ENCODE measurements at places on chromosomes 5 and 9.
A peak's percentile ranks its signal among the peaks of the same experiment; 100 is the strongest.

- DNase-seq, result no peak
Measured at GRCh38 chr9:79616013-79616412, 44.2 kb downstream of the TLE4 start.

GRCh38 chr5:10761933-10762775 is 1.1 kb upstream of the DAP start:
- DNase-seq, result no peak

DNA sequence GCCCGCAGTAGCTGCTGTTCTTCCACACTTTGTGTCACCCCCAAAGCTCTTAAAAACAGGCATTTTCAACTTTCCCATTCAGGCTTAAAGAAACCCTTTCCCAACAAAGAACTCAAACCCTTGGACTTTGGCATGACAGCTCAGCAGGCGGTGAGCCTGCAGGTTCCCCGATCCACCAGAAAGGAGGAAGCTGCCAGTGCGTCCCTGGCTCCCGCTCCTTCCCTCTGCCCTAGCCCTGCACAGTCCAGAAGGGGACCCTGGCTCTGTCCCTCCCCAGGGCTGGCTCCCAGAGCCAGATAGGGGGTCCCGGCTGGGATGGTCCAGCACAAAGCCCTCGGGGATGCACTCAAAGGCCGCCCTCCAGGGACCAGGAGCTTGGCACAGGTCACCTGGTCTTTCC is 9.6 kb downstream of the SLC9A3 start:
- DNase-seq, result no peak

GRCh38 chr5:132423438-132423898 is 54.0 kb downstream of the SLC22A5 start:
- DNase-seq, result no peak

- no peak for DNase-seq
Measured at GRCh38 chr5:53029608-53030007, 40.5 kb downstream of the ITGA2 start.

DNA sequence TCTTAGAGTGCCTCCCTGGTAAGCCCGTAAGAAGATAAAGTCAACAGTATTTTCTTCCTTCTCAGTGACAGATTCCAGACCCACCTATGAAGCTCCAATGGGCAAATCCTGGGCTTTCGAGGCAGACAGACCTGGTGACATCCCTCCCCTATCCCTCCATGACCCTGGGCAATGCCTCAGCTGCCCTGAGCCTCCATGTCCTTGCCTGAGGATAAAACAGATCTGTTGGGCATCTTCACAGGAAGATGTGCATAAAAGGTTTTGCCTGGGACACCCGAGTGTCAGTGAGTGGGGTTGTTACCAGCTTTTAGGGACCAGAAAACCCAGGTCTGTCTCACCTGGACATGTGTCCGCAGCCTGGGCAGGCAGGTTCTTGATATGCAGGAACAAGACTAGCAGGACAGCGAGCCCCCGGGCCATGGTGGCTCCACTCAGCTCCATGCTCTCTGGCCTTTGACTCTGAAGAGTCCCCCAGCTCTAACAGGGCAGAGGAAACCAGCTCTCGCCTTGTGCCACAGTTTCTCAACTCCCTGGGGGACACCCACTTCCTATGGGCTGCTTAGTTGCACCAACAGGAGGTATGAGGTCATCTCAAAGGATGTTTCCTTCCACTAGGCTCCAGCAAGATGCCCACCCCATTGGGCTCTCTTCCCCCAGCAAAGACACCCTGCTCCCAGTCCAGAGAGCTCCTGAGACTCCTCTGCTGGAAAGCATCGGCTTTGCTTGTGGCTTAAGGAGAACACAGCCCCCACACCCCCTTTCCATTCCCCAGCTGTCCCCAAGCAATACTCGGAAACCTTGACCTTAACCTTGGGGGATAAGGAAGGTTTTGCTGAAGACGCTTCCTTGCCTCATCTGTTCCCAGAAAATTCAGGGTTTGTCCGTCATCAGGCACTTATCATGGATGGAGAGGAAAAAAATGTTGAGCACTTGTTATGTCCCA is at the start of gene FCN1:
FCN1 (minus strand) TSS at position 482 of the 943 bp plus-strand sequence; CDS start at position 441, 41 bp downstream.
- no peak for DNase-seq

DNA sequence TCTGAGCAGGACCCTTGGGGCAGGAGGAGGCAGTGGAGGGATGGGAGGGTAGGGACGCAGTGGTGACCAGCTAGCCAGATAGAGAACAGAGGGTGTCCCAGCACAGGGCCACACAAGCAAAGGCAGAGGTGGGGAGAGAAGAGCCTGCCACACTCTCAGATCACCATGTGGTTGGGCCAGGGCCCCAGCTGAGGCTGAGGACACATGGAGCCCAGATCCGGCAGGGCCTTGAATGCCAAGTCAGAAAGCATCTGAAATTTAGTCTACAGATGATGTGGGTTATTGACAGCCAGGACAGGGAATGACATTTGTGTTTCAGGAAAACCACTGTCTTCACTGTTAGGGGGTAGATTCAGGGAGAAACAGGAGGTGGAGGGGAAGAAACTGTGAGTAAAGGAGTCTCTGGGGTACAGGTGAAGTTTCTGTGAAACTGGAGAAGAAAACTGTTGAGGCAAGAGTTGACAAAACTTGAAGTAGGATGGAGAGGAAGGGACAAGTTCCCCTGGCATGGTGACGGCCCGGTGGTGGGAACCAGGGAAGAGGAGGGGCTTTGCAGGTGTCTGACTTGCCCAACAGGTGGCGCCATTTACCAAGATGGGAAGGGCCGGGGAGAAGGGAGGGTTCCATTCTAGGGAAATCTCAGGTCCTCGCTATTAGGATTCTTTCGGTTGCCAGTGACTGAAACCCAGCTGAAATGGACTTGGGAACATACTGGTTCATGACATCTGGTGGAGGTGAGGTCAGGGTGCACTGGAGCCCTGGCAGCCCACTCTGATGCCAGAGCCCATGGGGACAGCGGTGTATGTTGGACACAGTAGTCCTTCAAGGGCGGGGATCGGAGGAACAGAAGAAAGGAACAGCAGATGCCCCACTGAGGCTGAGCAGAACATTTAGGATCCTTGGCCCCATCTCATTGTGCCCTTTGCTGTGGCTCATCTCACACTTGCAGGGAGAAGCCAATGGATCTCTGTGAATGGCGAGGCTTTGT is 100.1 kb downstream of the KCNIP1 start:
- no peak for DNase-seq

- DNase-seq, result no peak
Measured at GRCh38 chr9:134161647-134162046, 2.7 kb downstream of the RNU6ATAC start.

DNA sequence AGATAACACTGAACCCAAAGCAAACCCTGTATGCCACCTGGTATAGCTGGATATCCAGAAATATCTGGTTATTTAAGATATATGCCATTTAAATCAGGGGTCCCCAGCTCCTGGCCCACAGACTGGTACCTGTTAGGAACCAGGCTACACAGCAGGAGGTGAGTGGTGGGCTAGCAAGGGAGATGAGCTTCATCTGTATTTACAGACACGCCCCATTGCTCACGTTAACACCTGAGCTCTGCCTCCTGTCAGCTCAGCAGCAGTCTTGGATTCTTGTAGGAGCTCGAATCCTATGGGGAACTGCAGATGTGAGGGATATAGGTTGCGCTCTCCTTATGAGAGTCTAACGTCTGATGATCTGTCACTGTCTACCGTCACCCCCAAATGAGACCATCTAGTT is 646.6 kb downstream of the TLE4 start:
- no peak for DNase-seq

DNA sequence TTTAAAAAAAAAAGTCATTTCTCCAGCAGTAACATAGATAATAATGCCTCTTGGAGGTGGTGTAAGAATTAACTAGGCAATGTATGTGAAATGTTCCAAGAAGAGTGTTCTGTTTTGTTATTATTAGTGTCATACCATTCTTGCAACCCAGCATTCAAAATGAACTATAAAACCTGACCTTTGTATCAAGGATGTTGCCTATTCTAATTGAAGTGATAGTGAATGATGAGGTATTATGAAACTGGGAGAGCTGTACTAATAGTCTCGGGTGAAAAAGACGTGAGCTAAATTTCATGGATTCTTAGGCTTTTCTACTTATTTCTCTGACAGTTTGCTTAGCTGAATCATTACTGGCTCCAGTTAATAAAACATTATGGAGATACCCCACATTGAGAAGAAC is 224.6 kb downstream of the CD180 start:
- DNase-seq, result no peak

DNA sequence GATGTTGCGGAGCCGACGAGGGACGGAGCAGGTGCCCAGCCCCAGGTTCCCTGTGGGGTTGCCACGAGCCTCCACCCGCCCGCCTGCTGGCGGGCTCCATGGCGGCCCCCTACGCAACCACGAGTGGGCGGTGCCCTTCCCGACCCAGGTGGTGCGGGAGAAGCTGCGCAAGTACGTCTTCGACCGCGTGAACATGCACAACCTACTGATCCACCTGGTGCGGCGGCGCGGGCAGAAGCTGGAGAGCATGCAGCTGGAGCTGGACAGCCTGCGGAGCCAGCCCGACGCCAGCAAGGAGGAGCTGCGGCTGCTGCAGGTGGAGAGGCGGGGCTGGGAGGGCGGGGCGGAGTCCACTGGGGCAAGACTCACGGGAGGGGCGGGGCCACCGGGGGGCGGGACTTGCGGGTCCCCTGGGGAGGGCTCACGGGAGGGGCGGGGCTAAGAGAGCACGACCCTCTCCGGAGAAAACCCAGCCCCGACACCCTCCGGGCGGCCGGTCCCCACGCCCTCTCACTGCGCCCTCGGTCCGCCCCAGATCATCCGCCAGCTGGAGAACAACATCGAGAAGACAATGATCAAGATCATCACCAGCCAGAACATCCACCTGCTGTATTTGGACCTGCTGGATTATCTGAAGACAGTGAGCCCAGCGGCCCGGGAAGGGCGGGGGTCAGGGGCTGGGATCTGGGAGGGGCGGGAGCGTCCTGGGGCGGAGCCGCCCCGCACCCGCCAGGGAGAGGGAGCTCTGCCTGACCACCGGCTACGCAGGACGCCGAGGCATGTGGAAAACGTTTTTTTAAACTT is 3.9 kb downstream of the CCDC183 start:
- peak; percentile 89 for DNase-seq

DNA sequence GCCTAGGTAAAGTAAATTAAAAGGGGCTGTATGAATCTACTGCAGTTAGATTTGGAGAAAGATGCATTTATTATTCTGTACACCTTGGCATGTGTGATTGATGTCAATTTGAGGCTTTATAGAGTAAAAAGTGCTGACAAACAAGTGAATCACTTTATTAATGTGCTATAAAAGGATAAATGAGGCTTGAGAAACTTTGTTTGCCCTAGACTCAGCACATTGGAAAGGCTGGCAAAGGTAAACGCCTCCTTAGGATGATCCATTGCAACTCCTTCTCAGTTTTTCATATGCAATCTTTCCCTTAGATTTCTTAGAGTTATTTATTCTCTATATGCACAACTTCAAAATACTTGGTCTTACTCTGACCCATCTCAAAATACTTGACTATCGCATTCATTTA is 369.0 kb downstream of the HINT1 start:
- DNase-seq, result no peak

- no peak for DNase-seq
Measured at GRCh38 chr9:121622387-121623203, 28.8 kb upstream of the DAB2IP start.

- DNase-seq, result peak; percentile 26
Measured at GRCh38 chr5:131382407-131383395, 118.8 kb downstream of the CDC42SE2 start.

DNA sequence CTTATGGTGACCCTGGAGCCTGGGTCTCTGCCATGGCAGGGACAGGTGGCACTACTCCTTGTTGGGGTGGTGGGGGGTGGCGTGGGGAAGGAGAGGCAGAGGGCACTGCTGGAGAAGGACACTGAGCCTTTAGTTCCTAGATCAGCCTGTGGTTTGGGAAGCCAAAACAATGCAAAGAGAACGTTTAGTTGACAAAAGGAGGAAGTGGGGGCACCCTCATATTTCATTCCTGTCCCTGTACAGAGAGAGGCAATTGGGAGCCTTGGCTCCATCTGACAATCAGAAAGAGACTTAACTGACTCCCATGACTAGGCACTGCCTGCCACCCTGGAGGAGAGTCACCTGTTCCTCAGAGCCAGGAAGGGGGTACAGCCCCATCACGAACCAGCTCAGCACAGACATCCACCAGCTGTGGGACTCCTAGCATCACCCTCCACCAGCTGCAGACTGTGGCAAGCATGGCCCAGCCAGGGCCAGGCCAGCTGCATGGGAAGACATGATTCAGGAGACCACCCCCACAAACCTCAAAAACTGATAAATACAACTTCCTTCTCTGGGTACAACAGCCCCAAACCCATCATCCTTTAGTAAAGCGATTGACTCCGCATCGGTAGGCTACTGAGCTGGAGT is 257.5 kb downstream of the HSPA4 start:
- DNase-seq, result no peak

- no peak for DNase-seq
Measured at GRCh38 chr5:134594336-134594735, 38.3 kb downstream of the SAR1B start.

- DNase-seq, result no peak
Measured at GRCh38 chr5:74017112-74017511, 391.1 kb downstream of the ARHGEF28 start.

DNA sequence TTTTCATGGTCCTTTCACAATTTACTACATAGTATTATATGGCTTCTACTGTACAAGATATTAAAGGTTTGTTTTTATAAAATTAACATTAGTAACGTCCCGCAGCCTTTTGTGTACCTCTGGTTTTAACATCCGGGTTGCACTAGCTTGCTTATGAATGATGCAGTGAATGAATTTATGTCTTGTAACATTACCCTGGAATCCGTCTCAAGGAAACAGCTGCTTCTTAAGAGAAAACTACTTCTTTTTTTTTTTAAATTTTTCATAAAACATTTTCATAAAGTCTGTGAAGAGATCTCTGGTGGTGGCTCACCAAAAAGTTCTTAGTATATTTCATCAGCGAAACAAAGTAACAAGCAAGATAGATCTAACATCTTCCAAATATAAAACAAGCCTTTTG is 23.6 kb downstream of the MARCHF3 start:
- DNase-seq, result no peak

GRCh38 chr5:97627272-97627671 is 444.2 kb upstream of the RIOK2 start:
- DNase-seq, result no peak

DNA sequence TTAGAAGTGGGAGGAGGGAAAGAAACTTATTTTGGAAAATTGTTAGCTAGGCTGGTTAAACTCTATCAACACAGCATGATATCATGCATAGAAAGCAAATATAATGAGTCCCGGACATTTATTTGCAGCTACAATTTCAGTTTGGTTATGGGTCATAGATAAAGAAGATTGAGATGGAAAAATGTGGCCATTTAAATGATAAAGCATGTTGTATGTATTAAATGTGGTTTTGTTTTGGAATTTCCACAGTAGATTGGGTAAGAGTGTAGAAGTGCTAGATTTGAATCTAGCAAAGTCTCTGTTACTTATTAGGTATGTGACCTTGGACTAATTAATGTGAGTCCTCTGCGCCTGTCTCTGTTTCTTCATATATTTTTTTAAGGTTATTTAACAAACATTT is 217.4 kb downstream of the KDM4C start:
- DNase-seq, result no peak

DNA sequence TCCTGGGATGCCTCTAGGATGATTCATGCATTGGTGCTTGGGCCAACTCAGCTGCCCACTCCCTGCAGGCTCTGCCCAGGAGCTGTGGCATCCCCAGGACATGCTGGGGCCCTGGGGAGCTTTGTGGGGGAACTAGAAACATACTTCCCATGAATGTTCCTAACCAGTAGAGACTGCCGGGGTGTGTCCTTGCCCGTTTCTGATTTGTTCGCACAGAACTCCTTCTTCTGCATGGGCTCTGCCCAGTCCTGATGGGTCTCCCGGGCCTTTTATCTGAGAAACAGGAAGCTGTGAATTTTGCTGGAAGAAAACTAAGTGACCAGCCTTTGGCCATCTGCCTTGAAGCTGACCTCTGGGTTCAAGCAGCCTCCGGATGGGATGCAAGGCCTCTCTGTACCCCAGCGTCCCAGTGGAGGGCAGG is 71.6 kb upstream of the RNU6ATAC start:
- DNase-seq, result no peak

All from stimulated activated CD8-positive, alpha-beta memory T cell treated with anti-CD3 and anti-CD28 coated beads, Interleukin-7, amount 100 ng/mL, for 4 hours (primary cell).